ENCODE measurements at places on chromosomes 5 and 9.

- DNase-seq, result no peak
These were observed 391.1 kb downstream of the TLE4 start for GRCh38 chr9:79962836-79963235.

DNA sequence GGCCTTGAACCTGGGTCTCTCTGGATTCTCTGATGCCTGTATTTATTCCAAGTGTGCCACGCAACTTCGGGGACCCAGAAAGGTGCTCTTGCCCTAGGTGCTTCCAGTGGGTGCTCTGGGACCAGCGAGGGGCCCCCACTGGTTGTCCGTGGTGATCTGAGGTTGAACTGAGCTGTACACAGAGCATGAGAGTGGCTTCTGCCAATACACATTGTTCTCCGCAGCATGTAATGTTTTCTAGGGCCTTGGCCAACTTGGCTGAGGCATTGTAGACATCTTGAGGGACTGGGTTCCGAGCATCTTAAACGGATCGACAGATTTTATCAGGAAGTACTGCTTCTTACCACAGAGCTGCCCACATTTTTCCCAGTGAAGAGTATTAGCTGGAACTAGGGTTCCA is 117.9 kb downstream of the MTX3 start:
- DNase-seq, result no peak

DNA sequence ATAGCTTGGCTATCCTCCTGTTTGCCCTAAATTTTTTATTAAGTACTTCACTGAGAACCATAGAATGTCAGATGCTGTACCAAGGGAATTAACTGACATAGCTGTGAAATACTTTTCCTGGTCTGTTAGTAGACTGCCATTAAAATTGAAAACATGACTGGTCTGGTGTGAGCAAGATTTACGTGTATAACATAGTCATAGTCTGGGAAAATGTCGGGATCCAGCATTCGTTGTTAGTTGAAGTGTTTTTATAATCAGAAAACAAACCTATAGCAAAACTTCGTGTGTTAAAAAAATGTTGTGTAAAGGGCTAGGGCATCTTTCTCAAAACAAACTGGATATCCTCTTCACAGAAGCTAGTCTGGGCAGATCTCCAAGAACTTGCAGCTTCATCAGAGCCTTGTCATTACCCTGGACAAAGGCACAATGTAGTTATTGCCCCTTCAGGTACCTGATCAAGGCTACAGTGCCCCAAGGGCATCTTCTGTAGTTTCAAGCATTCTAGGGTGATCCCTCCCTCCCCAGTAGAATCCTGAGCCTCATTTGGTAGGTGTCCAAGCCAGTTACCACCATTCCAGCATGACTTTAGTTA is 454.2 kb upstream of the SGCD start:
- peak; percentile 3 for DNase-seq

DNA sequence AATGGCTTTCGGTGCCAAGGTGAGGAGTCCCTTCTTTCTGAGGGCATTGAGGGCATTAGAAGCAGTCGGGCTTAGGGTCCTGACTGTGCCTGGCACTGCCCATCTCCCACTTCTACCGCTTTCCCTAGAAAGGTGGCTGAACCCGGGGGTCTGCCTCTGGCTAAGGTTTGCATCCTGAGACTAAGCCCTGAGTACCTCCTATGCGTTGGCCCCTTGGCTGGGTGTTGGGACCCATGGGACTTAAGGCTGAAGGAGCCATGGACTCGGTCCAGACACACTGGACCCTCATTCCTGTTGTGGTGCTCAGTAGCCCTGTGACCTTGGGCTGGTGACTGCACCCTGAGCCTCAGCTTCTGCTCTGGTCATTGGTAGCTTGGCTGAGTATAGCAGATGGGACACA is 23.9 kb downstream of the DAB2IP start:
- DNase-seq, result no peak

GRCh38 chr5:52748590-52748989 is 39.1 kb upstream of the ITGA1 start:
- DNase-seq, result no peak

DNA sequence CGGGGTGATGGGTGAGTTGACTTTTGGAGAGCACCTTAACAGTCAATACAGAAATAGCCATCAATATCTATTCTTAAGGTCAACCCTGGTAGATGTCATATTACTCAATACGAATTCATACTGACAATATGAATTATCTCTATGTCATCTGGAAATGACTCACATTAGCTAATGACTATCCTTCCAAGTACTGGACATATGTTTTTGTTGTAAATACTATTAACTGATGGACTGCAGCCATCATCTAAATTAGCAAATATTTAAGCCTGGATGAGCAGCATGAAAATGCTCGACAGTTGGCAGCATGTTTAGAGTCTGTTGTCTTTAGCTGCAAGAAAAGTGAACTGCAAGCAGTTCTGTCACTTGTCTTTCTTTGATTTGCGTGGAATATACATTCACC is 19.6 kb upstream of the ISOC1 start:
- no peak for DNase-seq

Data from T1000 (cell line).